ENCODE measurements at places on chromosomes 4 and X.
A peak's percentile ranks its signal among the peaks of the same experiment; 100 is the strongest.

- no peak for DNase-seq
Observed at GRCh38 chr4:33512397-33512796, 2731.9 kb downstream of the ARAP2 start.

DNA sequence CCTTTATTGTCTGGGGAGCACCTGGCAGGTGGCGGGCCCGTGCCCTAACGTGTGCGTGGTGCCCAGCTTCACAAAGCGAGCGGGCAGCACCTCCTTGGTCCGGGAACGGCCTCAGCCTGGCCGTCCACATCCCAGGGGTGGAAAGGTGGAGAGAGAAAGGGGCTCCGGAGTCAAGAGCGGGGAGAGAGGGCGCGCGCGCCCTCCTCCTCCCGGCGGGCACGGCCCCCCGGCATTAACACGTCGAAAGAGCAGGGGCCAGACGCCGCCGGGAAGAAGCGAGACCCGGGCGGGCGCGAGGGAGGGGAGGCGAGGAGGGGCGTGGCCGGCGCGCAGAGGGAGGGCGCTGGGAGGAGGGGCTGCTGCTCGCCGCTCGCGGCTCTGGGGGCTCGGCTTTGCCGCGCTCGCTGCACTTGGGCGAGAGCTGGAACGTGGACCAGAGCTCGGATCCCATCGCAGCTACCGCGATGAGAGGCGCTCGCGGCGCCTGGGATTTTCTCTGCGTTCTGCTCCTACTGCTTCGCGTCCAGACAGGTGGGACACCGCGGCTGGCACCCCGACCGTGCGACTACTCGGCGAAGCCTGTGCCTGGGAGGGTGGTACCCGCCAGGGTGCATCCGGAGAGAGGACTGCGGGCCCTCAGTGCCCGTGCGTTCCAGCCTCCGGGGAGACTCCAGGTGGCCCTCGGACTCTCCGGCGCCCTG, at the start of gene KIT:
TSS of gene KIT (plus strand) at position 407 of the 701 bp plus-strand sequence. CDS start at position 465, 58 bp downstream.
- no peak for DNase-seq

GRCh38 chr4:141074098-141074878, 59.0 kb downstream of the RNF150 start:
- DNase-seq = no peak

GRCh38 chr4:11367371-11367770, 61.3 kb downstream of the HS3ST1 start:
- peak; percentile 94 for DNase-seq

- no peak for DNase-seq
Observed at GRCh38 chrX:135213200-135213844, 38.5 kb upstream of the ETDA start.

GRCh38 chr4:110480031-110480549, 4.1 kb downstream of the ENPEP start:
- DNase-seq = no peak

- DNase-seq = no peak
Observed at GRCh38 chr4:85102606-85103005, 136.1 kb upstream of the WDFY3 start.

DNA sequence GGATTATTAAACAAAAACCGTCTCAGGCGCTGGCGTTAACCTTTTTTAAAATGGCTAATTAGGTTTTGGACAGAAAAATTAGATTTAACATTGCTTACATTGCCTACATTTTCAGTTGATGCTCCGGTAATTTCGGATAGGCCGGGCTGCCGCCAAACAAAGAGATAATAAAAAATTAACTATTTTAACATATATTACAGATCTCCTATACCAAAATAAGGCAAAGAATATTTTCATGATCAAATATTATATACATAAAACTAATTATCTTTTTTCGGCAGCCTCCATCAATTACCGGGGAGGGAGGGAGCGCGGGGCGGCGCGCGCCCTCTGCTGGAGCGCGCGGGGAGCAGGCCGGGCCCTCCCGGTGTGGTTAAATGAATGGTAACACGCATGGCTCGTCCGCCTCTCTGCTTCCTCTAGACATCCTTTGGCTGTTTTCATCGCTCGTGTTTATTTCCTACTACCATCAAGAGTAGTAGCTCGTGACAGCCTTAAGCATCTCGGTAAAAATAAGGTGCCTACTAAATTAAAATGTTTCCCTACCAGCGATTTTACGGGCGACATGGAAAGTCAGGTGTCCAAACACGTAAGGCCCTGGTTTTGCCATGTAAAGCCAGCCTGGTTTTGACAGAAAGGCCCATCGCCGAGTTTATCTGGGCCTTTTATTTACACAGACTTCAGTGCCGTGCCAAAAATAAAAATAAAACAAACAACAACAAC, 52.4 kb upstream of the TMEM33 start:
- peak; percentile 41 for DNase-seq

- no peak for DNase-seq
Observed at GRCh38 chr4:7824218-7824617, 115.4 kb downstream of the AFAP1 start.

DNA sequence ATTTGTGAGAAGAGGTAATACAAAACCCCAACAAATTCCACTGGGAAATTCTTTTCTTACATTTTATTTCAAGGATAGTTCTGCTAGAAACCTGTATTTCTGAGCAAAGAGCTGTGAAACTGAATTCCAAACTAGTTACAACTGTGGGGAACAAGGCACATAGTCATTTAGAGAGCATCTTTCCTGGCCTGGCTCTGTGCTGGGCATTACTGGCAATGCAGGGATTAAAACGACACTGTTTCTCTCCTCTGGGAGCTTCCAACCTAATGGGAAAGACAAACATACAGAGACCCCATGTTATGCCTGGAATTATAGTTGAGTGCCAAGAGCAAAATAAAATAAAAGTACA, 36.5 kb downstream of the SUPT20HL1 start:
- no peak for DNase-seq

Data from G401 (cell line).